ENCODE measurements at places on chromosomes 2 and 18. TPM values are rescaled to one million over a fixed set of nuclear protein-coding genes. Genes with fewer than 3 reads are reported as not detected.

NABP1 gene
- 187 TPM for total RNA-seq

DNA sequence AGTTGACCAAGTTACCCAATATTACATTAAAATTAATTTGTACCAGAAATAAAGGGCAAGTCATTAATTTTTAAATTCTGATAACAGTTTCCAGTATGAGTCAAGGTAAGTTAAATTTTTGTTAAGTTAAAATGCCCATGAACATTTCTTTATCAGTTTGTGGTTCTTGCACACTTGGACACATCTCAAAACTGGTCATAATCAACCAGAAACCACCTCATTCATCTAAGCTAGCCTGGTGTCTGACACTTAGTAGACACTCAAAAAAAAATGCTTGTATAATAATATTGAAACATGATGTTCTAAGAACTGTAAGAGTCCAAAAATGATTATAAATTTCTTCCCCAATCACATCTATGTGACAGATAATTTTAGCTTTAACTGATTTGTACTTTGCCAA is 62.4 kb downstream of the SATB2 start:
- no peak for DNase-seq

- no peak for DNase-seq
These were observed 358.2 kb upstream of the SPRED2 start for GRCh38 chr2:65790676-65790935.

DNA sequence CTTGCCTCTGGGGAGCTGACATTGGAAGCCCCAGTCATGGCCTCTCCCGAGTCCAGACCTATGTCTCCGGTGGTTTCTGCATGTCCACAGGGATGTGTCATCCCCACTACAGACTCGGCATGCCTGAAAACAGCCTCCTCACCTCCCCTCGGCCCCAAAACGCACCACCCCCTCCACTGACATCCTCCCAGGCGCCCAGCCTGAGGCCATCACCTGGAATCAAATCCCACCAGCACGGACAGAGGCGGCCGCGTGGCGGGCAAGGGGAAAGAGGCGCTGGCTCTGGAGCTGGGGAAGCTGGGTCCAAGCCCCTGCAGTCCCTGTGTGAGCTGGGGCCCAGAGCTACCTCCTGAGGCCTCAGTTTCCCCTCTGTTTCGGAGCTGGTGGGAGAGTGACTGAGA is 69.9 kb upstream of the SMAD7 start:
- no peak for DNase-seq

- DNase-seq, result no peak
These were observed 110.3 kb downstream of the LAMA3 start for GRCh38 chr18:23799540-23799939.

ATOH8 gene
- 9.8 TPM for total RNA-seq

- DNase-seq, result no peak
These were observed 264.7 kb upstream of the ID2 start for GRCh38 chr2:8416849-8417832.

IRS1 gene
- total RNA-seq, result 67.7 TPM

DNA sequence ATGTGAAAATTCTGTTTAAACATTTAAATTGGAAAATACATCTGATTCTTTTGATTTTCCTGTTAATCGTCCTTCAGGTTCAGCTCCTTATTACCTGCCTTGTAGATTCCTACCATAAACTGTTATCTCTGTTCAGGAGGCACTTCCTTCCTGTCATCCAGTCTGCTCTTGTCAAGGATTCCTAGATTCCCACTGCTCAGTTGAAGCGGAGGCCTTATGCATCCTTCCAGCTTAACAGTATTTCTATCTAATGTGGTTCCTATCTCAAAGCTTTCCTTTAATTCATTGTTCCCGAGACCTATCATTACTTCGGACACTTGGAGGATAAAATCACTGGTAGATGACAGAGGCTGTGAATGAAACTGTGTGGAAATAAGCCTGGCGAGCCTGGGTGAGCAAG is 12.0 kb downstream of the SPAG16 start:
- DNase-seq, result no peak

SERPINB12 gene
- not detected for total RNA-seq

DNA sequence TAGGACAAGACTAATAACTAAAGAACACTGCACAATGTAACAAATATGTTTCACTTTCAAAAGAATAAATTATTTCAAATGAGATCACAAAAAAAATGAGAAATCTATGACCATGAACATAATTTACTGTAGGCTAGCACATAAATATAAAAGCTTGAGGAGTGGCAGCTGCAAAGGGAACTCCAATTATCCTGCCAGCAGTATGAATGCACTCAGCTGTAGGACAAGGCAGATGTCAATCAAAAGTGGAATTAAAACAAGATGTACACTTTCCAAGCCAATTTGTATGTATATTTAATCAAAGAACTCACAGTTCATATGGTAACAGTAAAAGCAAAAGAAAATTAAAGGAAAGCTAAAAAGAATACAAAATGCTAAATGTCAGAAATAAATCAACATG is 76.6 kb upstream of the NCKAP5 start:
- no peak for DNase-seq

DNA sequence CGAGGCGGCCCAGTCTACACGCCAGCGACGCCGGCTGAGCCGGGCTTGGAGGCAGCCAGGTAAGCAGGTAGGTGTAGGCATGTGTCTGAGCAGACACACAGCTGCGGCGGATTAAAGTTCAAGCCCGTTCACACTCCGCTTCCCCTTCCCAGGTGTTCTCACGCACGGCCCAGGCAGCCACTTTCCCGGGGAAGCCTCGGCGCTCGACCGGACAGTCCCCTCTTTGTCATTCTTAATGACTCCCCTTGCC is 367 bp downstream of the TGFA start:
- peak; percentile 73 for DNase-seq

GRCh38 chr2:30475542-30475941 is 28.5 kb downstream of the LCLAT1 start:
- no peak for DNase-seq

GRCh38 chr2:175884697-175885393 is 117.2 kb downstream of the LNPK start:
- no peak for DNase-seq

DNA sequence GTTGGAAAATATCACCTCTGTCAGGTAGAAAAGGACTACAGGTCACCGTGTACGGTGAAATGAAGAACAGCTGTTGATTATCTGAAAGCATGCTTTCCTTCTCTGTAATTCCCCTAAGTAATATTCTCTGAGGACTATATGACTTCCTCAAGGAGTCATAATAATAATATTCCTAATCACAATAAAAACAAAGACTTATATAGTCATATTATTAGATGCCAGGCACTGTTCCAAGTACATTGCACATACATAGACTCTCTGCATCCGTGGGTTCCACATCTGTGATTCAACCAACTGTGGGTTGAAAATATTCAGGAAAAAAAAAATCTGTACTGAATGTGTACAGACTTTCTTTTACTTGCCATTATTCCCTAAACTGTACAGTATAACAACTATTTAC is 512.4 kb upstream of the ID2 start:
- no peak for DNase-seq

DNA sequence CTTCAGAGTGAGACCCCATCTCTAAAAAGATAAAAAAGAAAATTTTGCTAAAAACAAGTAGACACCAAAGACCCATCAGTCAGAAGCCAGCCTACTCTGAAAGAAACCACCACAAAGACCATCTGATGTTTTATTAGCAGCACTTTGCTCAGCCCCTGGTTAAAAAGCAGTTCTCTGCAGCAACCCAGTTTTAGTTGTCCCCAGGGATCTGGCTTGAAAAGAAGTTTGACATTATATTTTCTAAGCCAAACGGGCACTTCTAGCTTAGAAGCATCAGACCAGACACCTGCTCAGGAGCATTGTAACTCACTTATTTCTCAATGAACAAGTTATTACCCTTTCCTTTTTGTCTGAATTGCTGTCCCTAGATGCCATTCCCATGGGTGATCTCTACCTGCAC is 164.2 kb upstream of the ETAA1 start:
- no peak for DNase-seq

ERLEC1 gene
- 52.0 TPM for total RNA-seq

DNA sequence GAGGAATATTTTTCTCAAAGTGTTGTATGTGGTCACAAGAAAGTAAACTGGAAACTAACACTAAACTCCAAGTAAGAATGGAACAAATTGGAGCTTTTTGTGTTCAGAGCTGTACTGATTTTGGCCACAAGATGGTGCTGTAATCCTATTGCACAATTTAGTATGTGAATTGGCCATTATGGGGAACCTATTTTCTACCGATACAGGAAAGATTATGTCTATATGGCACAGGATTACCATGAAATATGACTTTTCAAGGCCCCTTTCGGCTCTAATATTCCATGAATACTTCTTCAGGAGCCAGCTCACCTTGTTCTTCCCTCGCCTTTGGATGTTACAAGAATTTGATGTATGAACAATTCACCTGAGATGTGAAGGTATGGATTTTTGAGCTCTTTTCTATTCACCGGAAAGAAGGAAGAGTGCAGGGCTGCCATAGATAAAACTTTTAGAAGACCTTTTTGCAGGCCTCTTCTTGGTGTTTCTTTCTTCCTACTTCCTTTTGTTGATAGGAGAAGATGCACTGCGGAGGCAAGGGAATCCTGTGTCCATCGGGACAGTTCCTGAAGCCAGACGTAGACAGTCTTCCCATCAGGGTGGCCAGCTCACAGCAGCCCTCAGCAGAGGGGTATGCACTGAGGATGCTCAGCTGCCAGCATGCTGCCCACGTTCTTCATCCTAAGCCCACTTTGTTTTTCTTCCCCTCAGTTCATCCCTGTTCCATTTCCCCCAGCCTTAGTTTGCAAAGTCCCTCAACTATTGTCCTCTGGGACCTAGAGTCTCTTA is 13.3 kb downstream of the MRPL44 start:
- DNase-seq, result no peak

GPATCH11 gene
- total RNA-seq, result 6.3 TPM

C2orf92 gene
- 29.0 TPM for total RNA-seq

DNA sequence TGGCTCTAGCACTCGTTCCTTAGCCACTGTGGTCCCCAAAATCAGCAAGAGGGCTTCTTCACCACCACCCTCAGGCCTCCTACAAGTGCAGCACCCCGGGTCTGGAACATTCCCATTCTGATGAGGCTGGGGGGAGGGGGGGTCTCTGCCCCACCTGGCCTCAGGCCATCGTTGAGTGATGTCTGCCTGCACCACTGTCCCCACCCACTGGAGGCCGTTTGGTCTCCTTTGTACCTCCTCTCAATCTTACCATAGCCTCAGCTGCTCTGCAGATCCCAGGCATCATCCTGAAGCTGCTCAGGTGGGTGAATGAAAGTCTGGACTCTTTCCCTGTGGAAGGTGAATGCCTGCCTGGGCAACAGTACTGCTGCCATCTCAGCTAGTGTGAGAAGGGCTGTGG is 42.3 kb downstream of the WDR75 start:
- no peak for DNase-seq

- DNase-seq, result no peak
These were observed 25.7 kb downstream of the MC2R start for GRCh38 chr18:13889671-13890070.

DNA sequence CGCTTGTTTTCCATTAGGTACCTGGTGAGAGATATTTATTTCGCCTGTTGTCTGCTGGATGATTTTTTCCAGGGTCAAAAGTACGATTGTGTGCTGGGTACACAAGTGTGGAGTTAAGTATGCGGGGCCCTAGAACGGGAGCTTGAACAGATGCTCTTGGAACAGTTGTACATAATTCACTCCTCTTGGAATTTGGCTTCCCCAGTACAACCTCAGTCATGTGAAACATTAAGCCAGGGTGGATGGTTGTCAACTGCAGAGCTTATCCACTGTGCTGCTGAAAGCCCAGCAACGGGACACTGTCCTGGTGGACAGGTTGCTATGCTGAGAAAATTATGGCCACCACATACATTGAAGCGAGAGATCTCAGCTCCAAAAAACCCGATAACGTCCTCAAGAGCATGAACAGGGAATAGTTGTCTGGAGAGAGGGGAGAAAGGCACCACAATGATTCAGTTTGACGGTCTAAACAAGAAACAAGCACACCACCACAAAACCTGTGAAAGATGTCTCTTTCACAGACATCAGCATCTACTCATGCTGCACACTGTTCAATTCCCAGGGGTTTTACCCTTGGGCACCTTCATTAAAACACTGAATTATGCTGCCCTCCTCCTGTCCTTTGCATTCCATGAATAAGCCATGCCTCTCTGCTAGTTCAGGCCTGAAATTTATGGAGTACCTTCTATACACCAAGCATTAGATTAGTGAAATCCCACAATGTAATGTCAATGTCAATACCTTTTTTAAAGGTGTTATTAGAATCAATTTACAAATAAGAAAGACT is 176.8 kb upstream of the TRIB2 start:
- no peak for DNase-seq

DNA sequence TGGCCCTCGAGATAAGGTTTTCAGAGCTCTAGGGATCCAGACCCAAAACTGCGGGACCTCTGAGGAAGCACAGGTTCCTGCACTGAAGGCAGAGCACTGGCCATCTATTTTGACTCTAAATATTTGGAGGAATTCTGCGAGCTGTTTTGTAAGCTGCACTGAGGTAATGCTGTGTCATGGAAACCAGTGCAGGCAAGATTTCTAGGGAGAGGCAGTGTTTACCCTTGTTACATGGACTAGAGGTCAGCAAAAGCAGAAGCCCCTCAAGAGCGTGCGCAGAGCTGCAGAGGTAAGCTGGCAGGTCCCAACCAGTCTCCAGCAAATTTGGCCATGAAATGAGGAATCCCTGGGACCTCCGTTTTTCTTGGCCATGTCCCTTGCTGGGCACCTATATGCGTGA is 137.3 kb downstream of the RNF152 start:
- no peak for DNase-seq

PDCD1 gene
- total RNA-seq, result 1.6 TPM

DNA sequence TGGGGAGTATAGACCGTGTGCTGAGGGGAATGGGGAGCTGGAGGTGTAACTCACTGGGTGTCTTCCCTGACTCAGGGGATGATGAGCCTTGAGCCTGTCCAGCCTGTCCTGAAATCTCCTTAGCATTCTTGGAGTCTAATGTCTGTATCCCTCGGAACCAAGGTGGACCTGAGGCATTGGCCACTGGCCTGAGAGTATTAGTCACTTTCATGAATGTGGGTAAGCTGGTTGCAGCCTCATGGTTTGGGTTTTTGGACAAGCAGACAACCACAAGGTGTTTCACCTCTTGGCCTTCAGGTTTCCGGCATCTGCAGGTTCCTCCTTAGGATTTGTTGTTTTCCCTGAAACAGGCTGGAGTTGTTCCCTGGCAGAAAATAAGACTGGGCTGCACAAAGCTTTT is 63.2 kb downstream of the PRKCE start:
- DNase-seq, result no peak

PSMA8 gene
- not detected for total RNA-seq

- DNase-seq, result no peak
These were observed 147.0 kb downstream of the GCA start for GRCh38 chr2:162490761-162491470.

GRCh38 chr2:178874529-178875240 is 67.5 kb upstream of the TTN start:
- DNase-seq, result no peak

DNA sequence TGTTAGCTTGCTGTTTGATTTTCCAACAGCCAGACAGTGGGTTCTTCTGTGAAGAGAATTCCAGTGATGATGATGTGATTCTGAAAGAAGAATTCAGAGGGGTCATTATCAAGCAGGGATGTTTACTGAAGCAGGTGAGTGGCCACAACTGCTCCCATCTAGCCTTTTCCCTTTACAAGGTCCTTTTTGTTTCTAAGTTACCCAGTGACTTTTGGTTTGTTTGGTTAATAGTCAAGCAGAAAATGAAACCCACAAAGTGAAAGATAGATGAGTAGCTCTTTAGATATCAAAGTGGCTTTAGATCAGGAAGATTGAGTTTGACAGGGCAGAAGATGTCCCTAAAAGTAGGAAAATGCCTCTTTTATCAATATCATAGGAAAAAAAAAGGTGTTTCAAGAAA is 23.3 kb downstream of the PLEK start:
- no peak for DNase-seq

GRCh38 chr2:60411295-60411694 is 142.2 kb downstream of the BCL11A start:
- DNase-seq, result no peak

SNTG2 gene
- 65.2 TPM for total RNA-seq
